ENCODE measurements at places on chromosomes 5 and 9.

GRCh38 chr9:101463397-101463796 lies 27.8 kb upstream of the ALDOB start:
- no peak for DNase-seq

DNA sequence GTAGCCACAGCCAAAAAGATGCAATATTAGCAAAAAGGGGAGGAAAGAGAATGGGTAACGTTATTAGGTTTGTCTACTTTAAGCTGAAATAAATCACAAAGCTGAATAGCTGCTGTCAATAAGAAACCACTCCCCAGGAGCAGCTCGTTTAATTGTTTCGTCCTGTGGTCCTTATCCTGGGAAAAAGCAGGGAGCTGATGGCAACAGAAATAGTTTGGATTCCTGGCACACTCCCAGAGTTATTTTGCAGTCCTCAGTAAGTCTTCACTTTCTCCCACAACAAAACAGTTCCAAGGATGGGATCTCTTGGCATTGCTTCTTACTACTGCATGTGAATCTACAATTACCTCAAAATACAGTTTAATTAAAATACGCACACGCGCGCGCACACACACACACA lies 28.8 kb downstream of the FRMD3 start:
- DNase-seq: no peak

GRCh38 chr9:115413304-115413703 lies 295.3 kb upstream of the TNC start:
- no peak for DNase-seq

- peak; percentile 53 for DNase-seq
These were observed 10.9 kb upstream of the GADD45G start for GRCh38 chr9:89593727-89594427.

- peak; percentile 62 for DNase-seq
These were observed 106.1 kb upstream of the CPEB4 start for GRCh38 chr5:173781816-173782670.

DNA sequence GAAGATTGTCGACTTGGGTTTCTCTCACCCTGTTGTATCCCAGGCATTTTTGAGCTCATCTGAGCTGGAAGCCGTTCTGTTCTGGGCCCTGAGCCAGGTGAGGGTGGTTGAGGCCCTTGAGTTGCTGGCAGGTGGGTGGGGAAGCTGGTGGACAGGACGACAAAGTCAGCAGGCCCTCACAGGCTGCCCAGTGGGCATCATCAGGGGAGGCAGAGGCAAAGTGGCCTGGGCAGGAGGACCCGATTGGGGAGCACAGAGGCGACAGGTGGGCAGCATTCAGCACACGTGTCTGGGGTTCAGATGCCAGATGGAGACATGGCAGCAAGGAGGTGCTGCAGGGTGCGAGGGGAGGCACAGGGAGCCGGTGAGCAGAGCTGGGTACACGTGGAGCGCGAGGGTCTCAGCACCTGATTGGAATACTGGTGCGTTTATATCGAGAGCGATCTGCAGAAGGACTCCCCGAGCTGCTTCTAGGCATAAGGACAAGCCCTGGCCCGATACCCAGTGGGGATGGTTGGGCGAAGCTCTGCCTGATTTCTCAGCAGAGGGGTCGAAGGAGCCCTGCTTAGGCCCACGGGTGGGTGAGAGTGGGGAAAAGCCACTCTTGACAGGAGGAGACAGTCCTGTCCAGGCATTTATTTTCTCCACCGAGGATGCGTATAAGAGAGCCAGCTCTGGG lies 49.0 kb upstream of the SUSD3 start:
- DNase-seq: no peak

DNA sequence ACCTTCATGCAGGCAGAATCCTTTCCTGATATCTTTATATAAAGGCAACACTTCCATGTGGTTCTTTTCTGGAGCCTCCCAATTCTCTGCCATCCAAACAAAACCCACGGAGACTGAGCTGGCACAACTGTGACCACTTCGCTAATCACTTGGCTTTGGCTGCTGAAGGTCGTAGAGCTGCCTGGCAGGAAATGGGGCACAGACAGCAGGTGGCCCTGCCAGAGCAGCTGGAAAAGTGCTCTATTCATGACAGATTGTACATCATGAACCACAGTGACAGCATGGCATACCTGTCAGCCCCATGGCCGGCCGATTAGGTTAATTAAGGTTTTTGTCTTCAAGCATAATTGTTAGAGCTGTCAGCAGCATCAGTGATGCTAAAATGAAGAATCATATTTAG lies 141.9 kb upstream of the ANKRD55 start:
- no peak for DNase-seq

GRCh38 chr5:174623018-174623417 lies 101.4 kb upstream of the MSX2 start:
- DNase-seq: no peak

GRCh38 chr9:106670418-106670817 lies 192.5 kb upstream of the ZNF462 start:
- no peak for DNase-seq

GRCh38 chr9:76085596-76085995 lies 195.1 kb downstream of the PCSK5 start:
- no peak for DNase-seq

- no peak for DNase-seq
These were observed 53.4 kb downstream of the GALNT12 start for GRCh38 chr9:98860871-98861293.

DNA sequence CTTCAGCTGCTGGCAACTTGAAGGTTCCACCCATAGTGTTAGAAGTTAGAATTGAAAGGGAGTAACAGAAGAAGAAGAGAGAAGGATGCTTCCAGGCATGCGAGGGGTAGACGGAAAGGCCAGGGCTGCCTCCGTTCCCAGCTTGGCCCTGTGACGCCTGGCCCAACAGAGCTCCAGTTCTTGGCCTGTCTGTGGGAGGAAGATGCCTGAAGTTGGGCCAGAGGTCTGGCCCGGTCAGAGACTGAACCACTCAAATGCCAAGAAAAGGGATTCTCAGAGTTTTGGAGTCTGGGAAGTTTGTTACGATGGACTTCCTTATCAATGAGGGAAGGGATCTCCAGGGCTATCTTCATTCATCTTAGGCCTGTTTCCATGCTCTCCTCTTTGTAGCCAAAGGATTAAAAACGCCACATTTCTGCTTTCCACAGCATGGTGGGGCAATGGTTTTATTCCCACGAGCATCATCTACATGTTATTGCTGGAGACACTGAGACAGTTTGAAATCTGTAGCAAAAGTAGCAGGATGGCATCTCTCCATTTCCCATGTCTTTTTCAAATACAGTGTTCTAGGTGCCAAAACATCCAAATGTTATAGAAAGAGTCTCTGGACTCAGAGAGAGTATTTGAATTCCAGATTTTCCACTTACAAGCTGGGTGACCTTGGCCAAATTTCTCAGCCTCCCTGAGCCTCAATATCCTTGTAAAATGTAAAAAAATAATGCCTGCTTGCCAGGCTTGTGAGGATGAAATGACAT lies 65.4 kb upstream of the ANKRD55 start:
- no peak for DNase-seq

- no peak for DNase-seq
These were observed 60.3 kb downstream of the ADAMTS2 start for GRCh38 chr5:179284751-179285631.

- DNase-seq: no peak
These were observed 23.7 kb downstream of the SNX30 start for GRCh38 chr9:112774006-112774996.

DNA sequence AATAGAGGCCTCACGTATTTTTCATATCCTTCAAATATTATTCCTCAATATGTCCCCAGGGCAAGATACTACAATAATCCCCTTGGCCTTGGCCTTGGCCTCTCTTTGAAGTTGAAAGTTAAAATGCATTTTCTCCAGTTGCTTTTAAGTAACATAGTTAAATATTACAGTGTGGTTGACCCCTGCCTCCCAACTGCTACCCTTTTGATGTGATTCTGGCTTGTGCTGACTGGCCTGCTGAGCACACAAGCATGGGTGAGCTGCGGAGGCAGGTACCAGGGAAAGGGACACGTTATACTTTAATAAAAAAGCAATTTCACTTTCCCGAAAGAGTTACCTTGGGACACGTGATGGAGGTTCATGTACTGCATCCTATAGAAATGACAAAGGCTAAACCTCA lies 17.9 kb upstream of the TMEM252 start:
- no peak for DNase-seq

GRCh38 chr5:4384649-4385048 lies 755.5 kb upstream of the ADAMTS16 start:
- DNase-seq: no peak

DNA sequence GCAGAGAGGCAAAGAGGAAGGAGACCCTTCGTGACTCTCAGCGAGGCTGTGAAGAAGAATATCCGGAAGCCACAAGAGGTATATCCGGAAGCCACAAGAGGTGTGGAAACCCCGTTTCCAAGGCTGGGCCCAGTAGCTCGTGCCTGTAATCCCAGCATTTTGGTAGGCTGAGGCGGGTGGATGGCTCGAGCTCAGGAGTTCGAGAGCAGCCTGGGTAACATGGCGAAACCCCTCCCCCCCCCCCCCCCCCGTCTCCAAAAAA lies 612 bp upstream of the BBLN start:
- peak; percentile 41 for DNase-seq

DNA sequence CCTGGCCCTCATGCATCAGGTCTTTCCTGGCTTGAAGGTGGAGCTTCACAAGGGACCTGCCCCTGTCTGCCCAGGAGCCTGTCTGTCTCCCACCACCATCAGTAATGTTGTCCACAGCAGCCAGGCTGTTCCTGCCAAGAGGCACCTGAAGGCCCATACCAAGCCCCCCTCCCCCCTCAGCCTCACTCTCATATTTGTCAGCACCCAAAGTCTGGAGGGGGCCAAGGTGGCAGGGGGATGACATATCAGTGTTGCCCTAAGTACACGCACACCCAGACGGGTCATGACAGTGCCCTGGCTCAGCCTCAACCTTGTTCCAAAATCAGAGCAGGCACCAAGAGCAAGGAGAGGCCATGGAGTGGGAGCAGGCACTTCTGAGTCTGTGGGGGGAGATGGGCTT lies 27.2 kb upstream of the CYLC2 start:
- DNase-seq: no peak

DNA sequence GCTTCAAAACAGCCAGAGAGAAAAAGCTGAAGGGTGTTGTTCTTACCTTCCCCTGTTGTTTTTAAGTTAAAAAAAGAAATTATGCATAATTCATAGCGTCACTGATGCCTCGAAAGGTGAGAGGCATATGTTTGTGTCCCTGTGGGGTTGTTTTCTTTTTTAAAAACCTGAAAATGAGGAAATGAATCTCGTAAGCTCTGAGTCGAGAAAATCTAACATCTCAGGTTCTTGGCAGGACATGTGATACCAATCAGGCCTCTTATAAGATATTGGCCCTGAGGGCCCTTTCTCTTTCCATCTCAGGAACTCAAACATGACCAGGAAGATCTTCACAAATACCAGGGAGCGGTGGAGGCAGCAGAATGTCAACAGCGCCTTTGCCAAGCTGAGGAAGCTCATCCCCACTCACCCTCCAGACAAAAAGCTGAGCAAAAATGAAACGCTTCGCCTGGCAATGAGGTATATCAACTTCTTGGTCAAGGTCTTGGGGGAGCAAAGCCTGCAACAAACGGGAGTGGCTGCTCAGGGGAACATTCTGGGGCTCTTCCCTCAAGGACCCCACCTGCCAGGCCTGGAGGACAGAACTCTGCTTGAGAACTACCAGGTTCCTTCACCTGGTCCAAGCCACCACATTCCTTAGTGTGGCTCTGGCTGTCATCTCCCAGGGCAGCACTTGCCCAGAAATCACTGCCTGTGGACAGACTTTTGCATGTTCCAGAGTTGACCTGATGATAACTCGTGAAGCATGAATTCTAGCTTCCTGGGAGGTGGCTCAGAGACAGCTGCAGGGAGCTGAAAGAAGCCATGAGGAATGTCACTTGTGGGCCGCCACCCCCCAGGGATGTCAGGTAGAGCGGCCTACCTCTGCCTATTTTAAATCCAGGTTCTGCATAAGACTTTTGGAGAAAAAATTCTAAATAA lies at the start of gene TAL2:
Gene TAL2, plus strand, starts transcription at position 274 of the 921 bp plus-strand sequence. Its CDS starts 40 bp downstream, at position 314.
- DNase-seq: no peak

DNA sequence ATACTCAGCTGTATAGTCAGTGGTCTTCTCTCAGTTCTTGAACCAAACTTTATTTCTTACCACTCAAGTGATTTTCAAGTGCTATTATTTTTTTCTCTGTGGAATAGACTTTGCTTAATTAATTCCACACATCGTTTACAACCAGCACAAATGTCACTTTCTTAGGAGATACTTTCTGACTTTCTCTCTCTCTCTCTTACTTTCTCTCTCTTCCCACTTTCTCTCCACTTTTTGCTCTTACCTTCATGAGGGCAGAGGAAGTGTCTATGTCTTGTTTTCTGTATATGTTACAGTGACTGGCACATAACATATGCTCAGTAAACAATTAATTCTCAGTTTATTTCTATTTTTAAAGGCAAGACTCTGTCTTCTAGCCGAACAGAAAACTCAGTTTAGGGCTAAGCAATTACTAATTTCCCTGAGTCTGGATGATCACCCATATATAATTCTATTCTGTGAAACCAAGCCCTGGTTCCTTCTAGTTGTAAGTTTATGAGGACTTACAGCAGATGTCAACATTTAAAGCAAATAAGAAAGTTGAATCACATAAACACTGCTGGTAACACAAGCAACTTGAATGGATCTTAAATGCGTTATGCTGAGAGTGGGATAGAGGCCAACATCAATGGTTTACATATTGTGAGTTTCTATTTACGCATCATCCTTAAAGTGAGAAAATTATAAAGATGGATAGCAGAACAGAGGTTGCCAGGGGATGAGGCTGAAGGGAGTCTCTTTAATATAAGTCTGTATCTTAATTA lies 791.4 kb downstream of the MTRR start:
- DNase-seq: no peak

GRCh38 chr9:93453047-93453914 lies at the start of gene FAM120AOS:
Gene FAM120AOS (minus strand): TSS chr9:93453581. CDS start chr9:93452709, 872 bp downstream.
- DNase-seq: peak; percentile 84

- no peak for DNase-seq
These were observed 103.6 kb upstream of the FST start for GRCh38 chr5:53376853-53377252.

DNA sequence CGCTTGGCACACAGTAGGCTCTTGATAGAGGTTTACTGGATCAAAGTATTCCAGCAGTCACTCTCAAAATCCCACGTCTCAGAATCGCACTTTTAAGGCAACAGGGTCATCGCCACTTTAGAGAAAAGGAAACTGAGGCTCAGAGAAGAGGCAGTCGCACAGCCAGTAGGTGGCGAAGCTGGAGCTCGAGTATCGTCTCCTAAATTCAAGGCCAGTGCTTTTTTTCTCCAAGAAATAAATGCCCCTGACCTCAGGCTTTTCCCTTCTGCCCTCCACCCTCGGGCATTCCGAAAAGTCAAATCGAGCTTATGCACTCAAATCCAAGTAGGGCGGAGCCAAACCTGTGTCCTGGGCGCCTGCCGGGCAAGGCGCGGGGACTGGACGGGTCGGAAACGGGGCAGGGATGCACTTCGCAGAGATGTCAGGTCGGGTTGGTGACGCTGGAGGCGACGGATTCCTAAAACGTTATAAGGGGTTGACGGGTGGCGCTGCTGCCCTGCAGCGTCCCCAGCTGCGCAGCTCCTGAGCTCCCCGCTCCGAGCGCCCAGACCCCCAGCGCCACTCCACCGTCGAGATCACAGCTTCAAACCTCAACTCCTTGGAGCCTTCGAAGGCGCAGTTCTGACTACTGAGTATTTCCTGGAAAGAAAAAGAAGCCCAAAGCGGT lies 4.7 kb upstream of the FOXB2 start:
- DNase-seq: no peak
